Lower lobe of right lung (tissue), 2 donors: ENCODE measurements at places on chromosomes 2 and 18. TPM values are rescaled to one million over a fixed set of nuclear protein-coding genes. Genes with fewer than 3 reads are reported as not detected.
A peak's percentile ranks its signal among the peaks of the same experiment; 100 is the strongest.

The TGFBRAP1 gene
- 19.4 TPM for total RNA-seq

DNA sequence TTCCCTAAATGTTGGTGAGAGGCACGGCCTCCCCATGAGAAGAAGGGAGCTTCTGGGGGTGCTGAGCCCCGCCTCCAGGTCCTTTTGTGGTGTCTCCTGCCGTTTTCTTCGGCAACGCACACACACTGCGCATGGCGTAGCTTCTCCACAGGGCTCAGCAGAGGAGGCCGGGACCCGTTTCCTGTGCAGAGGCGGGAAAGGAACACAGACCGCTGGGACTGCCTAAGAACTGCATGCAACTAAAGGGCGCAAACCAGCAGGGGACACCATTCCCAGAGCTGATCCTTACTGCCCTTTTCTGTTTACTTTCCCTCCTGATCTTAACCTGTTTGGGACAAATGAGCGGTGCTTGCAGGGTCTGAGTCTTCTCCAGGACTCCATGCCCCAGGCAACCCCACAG is 90.3 kb upstream of the CAPN13 start:
- no peaks in the 10 kb centered on the region for H3K27me3 ChIP-seq
- DNase-seq: no peak
- no peak overlapping the region for H3K27ac ChIP-seq
- no peaks in the 10 kb centered on the region for H3K36me3 ChIP-seq

DNA sequence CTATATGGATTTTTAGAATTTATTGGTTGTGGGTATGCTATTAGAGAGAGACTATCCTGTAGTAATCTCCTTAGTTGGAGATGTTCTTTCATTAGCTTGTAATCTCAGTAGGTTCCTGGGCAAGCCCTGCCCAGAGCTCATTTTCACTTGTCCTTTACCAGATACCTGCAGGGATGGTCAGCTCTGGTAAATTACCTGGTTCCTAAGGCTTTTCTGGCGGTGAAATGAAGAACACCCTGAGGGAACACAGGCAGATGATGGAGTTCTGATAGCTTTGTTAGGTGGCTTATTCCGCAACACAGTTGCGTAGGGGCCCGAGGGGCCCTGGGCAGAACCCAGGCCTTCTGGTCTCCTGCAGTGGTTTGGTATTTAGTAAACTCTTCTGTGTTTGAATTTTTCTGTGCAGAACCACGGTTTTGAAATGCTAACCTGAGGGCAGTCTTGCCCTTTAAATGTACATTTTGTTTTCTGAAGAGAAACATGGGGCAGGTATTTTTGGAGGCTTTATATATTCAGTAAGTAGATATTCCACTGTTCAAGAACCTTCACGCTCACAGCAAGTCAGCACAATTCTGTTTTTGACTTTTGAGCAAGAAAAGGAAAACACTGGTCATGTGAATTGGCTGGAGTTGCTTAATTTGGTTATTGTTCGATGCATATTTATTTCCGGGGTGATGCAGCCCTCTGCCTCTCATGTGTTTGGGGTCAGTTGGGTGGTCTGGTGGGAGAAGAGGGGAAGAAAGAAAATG is 22.4 kb downstream of the ZNF532 start:
- peak overlapping the region; percentile 68 for H3K27ac ChIP-seq
- DNase-seq: no peak
- peak overlapping the region; percentile 6 for H3K4me3 ChIP-seq
- no peaks in the 10 kb centered on the region for H3K27me3 ChIP-seq

- no peak overlapping the region for H3K4me3 ChIP-seq
- H3K27me3 ChIP-seq: no peaks in the 10 kb centered on the region
- H3K36me3 ChIP-seq: no peaks in the 10 kb centered on the region
- H3K27ac ChIP-seq: no peak overlapping the region
Observed at GRCh38 chr2:188600536-188601210, 309.0 kb downstream of the GULP1 start.
